ENCODE measurements at places on chromosomes 11 and 22. TPM values are rescaled to one million over a fixed set of nuclear protein-coding genes. Genes with fewer than 3 reads are reported as not detected.
A peak's percentile ranks its signal among the peaks of the same experiment; 100 is the strongest.

TMEM191B gene
- total RNA-seq: 3.3 TPM

GAL3ST3 gene
- total RNA-seq: not detected

NLRP10 gene
- total RNA-seq: not detected

TTC38 gene
- total RNA-seq: 124 TPM

DNA sequence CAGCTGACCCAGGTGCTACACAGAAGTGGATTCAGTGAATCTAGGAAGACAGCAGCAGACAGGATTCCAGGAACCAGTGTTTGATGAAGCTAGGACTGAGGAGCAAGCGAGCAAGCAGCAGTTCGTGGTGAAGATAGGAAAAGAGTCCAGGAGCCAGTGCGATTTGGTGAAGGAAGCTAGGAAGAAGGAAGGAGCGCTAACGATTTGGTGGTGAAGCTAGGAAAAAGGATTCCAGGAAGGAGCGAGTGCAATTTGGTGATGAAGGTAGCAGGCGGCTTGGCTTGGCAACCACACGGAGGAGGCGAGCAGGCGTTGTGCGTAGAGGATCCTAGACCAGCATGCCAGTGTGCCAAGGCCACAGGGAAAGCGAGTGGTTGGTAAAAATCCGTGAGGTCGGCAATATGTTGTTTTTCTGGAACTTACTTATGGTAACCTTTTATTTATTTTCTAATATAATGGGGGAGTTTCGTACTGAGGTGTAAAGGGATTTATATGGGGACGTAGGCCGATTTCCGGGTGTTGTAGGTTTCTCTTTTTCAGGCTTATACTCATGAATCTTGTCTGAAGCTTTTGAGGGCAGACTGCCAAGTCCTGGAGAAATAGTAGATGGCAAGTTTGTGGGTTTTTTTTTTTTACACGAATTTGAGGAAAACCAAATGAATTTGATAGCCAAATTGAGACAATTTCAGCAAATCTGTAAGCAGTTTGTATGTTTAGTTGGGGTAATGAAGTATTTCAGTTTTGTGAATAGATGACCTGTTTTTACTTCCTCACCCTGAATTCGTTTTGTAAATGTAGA, 1.7 kb downstream of the MALAT1 start:
- H3K4me3 ChIP-seq: peak overlapping the region; percentile 66
- peaks cover 9% of the 10 kb centered on the region for H3K36me3 ChIP-seq
- H3K27ac ChIP-seq: peak overlapping the region; percentile 99
- peak; percentile 50 for DNase-seq
- no peaks in the 10 kb centered on the region for H3K27me3 ChIP-seq

DNA sequence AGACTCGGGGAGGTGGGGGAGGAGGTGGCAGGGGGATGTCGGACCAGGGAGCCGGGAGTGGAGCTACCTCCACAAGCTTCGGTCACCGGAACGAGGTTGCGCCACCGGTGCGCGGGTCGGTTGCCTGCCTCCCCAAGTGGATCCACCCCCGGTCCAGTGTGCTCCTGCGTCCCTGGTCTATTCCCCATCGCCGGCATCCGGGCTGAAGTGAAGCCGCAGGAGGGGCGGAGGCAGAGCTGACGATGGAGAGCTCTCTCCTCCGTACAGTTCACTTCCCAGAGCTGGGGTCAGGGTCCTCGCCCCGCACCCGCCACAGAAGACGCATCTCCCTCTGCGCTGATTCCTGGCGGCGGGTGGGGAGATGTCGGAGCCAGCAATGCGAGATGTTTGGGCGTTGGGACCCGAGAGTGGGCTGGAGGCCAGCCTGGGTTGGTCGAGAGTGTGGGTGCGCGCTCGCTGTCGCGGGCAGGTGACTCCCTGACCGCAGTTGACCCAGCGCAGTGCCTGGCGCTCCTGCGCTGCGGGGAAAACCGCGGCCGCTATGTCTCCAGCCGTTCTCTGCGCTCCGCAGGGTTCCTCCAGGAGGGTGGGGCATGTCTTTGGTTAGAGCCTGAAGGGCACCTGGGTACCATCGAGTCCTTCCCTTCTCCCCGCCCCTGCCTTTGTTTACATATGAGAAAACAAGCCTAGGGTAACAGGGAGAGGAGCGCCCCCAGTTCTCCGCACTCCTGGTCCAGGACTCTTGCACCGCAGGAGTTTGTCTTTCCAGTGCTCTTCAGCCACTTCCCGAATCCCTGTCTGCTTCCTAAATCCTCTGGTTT, 1.7 kb downstream of the C11orf96 start:
- peak overlapping the region; percentile 47 for H3K4me3 ChIP-seq
- DNase-seq: no peak
- H3K27ac ChIP-seq: peak overlapping the region; percentile 52
- peaks cover 40% of the 10 kb centered on the region for H3K27me3 ChIP-seq

- H3K36me3 ChIP-seq: no peaks in the 10 kb centered on the region
- no peaks in the 10 kb centered on the region for H3K27me3 ChIP-seq
- peak; percentile 30 for DNase-seq
- peak overlapping the region; percentile 86 for H3K4me3 ChIP-seq
- H3K4me1 ChIP-seq: no peaks in the 10 kb centered on the region
Observed at GRCh38 chr11:117145393-117145761, 1.3 kb downstream of the PAFAH1B2 start.

GRCh38 chr11:2137202-2138067, 1.8 kb downstream of the IGF2 start:
- no peaks in the 10 kb centered on the region for H3K36me3 ChIP-seq
- H3K27me3 ChIP-seq: peaks cover 64% of the 10 kb centered on the region
- peak; percentile 32 for DNase-seq
- H3K27ac ChIP-seq: no peak overlapping the region
- no peaks in the 10 kb centered on the region for H3K4me1 ChIP-seq
- H3K4me3 ChIP-seq: no peak overlapping the region

UPK3A gene
- 0.32 TPM for total RNA-seq
